Stimulated activated CD4-positive, alpha-beta T cell treated with anti-CD3 and anti-CD28 coated beads, Interleukin-4, amount 100 ng/mL, for 1 hour (primary cell): ENCODE measurements at places on chromosomes 3 and 15.

GRCh38 chr15:61227950-61228936, 859 bp downstream of the RORA start:
- DNase-seq = no peak

GRCh38 chr3:39757307-39757706, 52.1 kb upstream of the MYRIP start:
- no peak for DNase-seq

DNA sequence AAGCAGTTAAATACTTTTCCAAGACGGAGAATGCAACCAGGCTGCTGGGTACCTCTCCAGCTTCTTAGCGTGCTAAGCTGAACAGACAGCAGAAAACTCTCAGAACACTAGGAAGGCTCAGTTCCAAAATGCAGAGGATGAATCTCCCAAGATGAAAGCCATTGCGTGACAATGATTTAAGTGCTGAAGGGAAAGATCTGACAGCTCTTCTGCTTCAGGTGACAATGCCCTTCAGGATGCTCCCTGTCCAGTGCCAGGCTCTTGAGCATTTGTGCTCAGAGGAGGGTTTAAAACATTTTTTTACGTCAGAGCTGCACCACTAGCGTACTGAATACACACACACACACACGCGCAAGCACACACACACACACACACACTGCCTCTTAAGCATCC, 26.3 kb downstream of the ARHGEF3 start:
- no peak for DNase-seq

DNA sequence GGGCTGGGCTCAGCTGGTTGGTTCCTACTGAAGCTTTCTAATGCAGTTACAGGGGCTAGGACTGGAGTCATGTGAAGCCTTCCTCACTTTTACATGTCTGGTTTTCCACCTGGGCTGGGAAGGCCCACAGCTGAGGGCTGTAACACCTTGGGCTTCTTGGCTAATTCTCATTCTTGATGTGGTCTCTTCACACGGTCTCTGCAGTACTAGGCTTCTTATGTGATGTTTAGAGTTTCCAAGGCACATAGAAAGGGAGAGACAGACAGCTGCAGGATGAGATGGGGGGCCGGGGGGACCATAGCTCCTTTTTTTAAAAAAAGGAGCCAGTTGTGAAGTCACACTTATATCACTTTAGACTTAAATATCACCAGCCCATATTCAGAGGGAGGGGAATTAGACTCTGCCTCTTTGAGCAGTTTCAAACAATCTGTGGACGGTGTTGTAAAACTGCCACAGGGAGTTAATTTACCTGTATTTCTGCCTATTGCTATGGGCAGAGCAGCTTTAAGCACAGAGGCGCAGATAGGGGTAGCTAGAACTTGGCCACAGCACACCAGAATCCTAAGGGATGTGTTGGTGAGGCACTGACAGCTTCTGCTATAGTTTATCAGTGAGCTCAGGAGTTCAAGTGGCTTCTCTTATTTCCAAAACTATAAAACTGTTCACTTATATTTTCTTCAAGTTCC, 46.7 kb downstream of the NKIRAS1 start:
- DNase-seq = no peak

DNA sequence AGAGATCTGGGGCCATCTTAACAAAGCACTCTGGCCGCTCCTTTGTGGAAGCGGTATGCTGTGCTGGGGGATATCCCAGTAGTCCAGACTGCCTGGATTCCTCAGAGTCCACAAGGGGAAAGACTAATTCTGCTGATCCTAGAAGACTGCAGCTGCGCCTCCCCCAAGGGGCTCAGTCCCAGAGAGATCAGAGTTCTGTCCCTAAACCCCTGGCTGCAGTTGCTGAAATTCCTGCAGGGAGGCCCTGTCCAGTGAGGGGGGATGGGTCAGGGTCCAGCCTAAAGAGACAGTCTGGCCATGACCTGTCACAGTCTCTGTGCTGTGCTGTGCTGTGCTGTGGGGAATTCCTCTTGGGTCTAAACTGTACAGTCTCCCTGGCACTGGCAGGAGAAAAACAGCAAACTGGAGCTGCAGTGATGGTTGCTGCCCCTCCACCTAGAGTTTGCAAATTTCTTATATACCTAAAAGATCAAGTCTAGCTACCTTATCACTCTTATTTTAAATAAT, 575.1 kb upstream of the UBE2E2 start:
- DNase-seq = no peak

DNA sequence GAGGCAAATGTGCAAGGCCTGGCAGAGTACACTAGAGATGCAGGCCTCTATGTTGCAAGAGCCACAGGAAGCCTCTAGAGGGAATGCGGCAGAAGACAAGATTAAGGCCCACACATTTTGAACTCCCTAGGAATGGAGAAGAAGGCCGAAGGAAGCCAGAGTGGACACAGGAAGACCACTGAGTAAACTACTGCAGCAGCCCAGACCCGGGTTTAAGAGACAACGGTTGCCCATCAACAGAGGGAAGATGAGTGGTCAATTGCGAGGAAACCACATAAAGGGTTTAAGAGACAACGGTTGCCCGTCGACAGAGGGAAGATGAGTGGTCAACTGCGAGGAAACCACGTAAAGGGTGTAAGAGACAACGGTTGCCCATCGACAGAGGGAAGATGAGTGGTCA, 14.6 kb downstream of the CHSY1 start:
- no peak for DNase-seq

GRCh38 chr3:37577697-37578096, 284.0 kb upstream of the CTDSPL start:
- DNase-seq = no peak
